ENCODE measurements at places on chromosomes 16 and 17.

DNA sequence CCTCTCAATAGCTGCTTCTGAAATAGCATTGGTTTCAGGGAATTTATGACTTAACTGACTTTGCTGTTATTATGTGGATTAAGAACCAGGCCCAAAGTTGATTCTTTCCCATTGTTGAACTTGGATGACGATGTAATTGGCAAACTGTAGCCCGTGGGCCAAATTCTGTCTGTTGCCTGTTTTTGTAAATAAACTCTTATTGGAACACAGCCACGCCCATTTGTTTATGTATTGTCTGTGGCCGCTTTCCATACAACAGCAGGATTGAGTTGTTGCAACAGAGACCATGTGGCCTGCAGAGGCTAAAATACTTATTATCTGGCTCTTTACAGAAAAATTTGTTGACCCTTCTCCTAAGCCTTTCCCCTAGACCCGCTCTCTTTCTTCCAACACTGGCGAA lies 31.6 kb downstream of the NTN1 start:
- peaks cover 4% of the 10 kb centered on the region for H3K27me3 ChIP-seq
- H3K4me1 ChIP-seq = no peaks in the 10 kb centered on the region
- no peak for DNase-seq
- H3K4me3 ChIP-seq = no peak overlapping the region
- H3K36me3 ChIP-seq = no peaks in the 10 kb centered on the region
- H3K27ac ChIP-seq = no peak overlapping the region

DNA sequence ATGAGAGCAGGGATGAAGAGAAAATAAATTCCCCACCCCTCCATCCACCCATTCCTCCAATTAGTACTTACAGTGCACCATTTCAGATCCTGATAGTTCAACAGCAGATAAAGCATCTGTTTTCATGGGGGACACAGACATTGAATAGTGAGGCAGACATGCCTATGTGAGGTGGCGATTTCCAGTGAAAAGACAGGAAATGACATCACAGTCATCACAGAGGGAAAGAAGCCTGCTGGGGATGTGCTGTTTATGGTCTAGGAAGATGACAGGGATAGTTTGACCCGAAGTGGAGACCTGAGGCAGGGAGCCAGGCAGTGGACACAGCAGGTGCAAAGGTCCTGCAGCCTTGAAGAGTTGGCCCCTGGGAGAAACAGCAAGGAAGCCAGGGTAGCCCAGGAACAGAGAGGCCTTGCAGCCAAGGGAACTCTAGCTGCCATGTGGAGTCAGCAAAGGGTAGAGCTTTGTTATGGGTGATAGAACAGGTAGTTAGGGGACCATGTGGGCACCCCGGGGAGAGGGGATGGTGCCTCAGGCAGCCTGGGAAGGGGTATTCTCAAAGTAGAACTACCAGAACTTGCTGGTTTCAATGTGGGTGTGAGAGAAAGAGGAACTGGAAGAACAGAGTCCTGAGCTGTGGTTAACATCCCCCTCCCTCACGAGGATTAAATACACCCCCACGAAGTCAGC lies 256.6 kb downstream of the CPPED1 start:
- H3K4me3 ChIP-seq = no peak overlapping the region
- peaks cover 32% of the 10 kb centered on the region for H3K4me1 ChIP-seq
- H3K36me3 ChIP-seq = no peaks in the 10 kb centered on the region
- no peak overlapping the region for H3K27ac ChIP-seq
- H3K27me3 ChIP-seq = no peaks in the 10 kb centered on the region

GRCh38 chr16:24071666-24072360 lies 184.3 kb upstream of the CACNG3 start:
- DNase-seq = no peak
- no peak overlapping the region for H3K27ac ChIP-seq
- no peaks in the 10 kb centered on the region for H3K27me3 ChIP-seq
- peaks cover 35% of the 10 kb centered on the region for H3K4me1 ChIP-seq
- H3K36me3 ChIP-seq = peaks cover 3% of the 10 kb centered on the region

DNA sequence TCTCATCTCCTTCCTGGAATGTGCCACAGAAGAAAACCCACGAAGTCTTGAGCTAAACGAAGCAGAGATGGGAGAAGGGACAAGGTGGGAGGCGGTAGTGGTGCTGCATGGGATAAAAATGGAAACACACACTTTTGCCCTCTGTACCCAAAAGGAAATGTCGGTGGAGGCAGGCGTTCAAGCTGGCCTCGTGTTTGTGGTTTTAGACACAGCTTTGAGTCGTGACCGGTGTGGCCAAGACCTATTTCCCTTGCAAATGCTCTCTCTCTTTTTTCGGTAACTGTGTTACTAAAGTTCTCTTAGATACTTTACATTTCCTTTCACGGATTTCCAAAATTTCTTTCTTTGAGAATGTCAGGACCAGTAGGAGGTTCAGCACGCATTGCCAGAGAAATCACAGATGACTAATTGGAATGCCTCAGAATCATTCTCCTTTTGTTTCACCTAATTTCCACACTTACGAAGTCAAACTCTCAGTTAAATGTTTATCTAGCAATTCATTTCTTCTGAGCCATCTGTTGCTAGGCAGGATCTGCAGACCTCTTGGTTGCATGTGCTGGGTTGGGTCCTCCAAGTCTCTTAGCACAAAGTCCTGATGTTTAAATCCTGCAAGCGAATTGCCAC lies 412.3 kb downstream of the MAF start:
- peaks cover 5% of the 10 kb centered on the region for H3K4me1 ChIP-seq
- H3K4me3 ChIP-seq = no peak overlapping the region
- no peak overlapping the region for H3K27ac ChIP-seq

DNA sequence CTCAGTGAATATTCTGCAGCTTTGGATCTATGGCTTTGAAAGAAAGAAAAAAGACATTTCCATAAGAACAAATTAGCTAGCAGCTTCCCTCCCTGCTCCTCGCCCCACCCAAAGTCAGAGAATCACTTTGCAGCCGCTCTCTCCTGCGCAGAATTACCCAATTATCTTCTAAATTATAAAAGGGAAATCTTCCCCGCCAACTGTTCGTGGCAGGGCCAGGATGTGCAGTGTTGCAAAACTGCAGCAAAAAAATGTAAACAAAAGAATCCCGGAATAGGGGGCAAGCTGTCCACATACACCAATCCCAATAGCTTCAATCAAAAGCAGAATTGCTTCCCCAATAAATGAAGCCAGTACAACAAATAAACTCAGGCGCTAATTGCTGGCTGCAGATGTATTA lies 510.6 kb downstream of the RBFOX1 start:
- no peak overlapping the region for H3K27ac ChIP-seq
- H3K4me1 ChIP-seq = no peaks in the 10 kb centered on the region
- no peaks in the 10 kb centered on the region for H3K36me3 ChIP-seq

GRCh38 chr16:17320009-17320408 lies 150.8 kb downstream of the XYLT1 start:
- no peak overlapping the region for H3K4me3 ChIP-seq
- peaks cover 3% of the 10 kb centered on the region for H3K4me1 ChIP-seq
- H3K27me3 ChIP-seq = no peaks in the 10 kb centered on the region
- DNase-seq = no peak
- H3K27ac ChIP-seq = no peak overlapping the region
